NT2/D1 (cell line): ENCODE measurements at places on chromosomes 13 and 19.

- DNase-seq = no peak
Measured at GRCh38 chr19:8612807-8613171, 2.3 kb upstream of the ADAMTS10 start.

DNA sequence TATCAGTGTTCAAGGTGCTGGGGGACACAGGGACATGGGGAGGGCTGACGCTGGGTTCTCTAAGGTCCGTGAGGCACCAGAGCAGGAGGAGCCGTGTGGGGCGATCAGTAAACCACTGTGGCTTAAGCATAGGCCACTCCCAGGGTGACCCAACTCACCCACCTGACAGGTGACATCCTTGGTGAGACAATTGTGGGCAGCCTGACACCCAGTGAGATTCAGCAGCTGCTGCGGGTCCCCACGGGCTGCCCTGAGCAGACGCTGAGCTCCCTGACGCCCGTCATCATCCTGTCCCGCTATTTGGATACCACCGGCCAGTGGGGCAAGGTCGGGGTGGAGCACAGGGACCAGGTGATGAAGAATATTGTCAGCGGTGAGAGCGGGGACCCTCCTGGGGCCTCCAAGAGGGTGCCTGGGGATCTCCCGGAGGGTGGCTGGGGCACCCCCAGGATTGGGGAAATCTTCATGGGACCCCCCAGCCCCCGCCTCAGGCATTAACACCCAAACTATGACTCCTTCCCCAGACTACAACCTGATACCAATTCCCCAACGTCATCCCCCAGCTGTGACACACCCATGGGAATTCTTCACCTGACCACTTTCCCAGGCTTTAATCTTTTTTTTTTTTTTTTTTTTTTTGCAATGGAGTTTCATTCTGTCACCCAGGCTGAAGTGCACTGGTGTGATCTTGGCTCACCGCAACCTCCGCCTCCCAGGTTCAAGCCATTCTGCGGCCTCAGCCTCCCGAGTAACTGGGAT, 33.3 kb upstream of the SHFL start:
- no peak for DNase-seq

DNA sequence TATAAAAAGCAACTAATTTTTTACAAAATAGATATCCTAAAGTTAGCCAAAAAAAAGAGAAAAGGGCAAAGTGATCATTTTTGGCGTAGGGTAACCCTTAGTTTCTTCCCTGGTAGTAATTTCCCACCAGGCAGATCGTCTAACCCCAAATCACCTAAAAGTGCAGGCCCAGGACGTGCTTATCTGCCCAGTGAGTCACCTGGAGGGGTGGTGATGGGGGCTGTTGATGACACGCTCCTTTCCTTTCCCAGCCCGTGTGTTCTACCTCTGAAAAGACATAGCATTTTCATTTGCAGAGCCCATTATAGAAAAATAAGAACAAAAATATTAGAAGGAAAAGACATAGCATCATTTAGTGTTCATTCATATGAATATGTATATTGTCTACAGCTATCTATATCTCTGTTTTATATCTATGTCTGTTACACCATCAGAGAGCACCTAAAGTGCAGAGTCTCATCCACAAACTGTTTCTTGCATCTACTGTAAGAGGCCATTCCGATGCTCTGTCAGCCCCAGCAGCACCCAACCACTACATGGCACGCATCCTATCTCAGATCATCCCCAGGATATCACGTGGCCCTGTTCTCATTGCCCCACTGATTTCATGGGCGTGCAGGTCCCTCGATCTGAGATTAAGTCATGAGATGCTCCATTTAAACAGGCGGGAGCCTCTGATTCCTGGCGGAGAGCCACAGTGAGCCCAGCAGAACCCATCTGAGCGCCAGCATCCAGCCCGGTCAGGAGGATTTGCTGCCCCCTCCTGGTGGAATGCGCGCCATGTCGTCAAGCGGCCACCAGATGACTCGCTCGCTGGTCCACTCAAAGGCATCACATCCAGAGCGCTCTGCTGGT, 8.5 kb upstream of the LILRB3 start:
- no peak for DNase-seq

GRCh38 chr19:14933506-14933905, 7.8 kb upstream of the OR7C2 start:
- no peak for DNase-seq

DNA sequence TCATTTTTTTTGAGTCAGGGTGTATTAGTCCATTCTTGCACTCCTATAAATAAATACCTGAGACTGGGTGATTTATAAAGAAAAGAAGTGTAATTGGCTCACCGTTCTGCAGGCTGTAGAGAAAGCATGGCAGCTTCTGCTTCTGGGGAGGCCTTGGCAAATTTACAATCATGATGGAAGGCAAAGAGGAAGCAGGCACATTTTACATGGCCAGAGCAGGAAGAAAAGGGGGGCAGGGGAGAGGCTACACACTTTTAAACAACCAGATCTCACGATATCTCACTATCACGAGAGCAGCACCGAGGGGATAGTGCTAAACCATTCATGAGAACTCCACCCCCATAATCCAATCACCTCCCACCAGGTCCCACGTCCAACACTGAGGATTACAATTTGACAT, 44.5 kb upstream of the MIR17HG start:
- DNase-seq = no peak

GRCh38 chr13:101447852-101448251, 4.6 kb upstream of the ITGBL1 start:
- no peak for DNase-seq

DNA sequence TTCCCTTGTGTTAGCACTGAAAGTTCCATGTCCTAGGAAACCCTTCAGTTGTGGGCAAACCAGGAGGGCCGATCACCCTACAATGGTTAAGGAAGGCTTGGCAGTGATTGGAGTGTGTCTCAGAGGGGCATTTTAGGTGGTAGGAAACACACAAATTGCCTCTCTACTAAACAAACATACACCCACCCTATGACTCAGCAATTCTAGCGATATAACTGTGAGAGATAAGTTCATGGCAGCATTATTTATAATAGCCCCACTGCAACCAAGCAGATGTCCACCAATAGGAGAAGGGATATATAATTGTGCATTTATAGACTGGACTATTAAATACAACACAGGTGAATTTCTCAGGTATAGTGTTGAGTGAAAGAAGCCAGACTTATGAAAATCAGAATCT, 543.1 kb downstream of the UQCRFS1 start:
- DNase-seq = no peak

DNA sequence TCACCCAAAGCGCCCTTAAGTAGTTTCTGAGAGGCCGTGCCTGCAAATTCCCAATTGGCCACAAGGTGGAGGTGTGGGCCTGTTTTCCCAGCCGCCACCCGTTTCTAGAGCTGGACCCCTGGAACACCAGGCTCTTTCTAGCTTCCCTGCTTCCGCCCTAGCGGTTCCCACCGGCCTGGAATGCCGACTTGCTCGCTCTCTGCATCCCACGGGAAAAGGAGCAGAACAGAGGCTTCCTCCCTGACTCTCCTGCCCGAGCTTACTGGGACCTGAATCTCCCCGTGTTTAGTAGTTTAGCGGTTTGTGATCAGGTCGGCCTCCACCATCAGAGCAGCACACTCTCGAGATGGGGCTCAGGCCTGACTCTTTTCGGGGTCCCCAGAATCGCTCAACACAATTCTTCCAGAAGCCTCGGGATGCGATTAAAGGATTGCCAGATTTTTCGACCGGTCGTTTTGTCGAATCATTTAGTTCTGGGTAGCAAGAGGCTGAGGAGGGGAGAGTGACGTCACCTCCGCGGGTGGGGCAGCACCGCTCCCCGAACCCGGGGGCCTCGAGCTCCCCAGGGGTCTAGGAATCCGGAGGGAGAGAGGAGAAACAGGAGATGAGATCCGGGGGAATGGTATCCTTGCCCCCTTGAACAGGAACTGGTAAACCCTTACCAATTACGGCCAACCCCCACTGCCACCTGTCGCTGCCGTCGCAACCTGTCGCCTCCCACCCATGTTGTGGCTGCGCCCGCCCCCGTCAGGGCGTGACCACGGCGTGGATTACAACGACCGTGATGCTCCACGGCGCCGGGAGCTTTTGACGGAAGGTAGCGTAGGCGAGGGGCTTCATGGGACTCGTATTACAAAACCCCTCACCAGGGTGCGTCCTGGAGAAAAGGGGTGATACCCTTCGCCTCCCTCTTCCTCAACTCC, 8.0 kb downstream of the NAPSA start:
- no peak for DNase-seq

DNA sequence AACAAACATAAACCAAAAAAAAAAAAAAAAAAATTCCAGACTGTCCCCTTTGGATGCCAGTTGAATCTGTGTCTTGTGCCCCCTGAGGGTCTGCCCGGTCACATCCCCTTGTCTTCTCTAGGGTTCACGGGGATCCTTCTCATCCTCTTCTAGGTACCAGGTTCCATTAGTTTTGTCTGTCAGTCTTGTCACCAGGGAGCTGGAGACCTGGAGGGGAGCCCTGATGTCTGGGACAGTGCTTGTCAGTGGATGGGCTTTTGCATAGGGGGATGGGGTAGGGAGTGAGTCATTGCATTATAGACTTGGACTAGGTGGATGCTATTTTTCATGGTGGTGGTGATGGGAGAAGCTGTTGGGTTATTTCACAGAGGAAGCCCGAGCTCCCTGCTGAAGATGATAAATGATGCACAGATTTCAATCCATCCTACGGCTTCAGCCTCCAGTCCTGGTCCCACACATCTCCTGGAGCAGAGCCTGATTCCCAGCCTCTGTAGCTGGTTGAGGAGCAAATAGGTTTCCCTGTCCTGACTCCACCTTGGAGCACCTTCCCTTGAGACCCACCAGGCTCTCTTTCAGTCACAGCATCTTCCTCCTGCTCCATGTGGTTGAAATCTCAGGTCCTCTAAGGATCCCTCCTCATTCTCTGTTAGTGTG, 26.0 kb downstream of the WTIP start:
- DNase-seq = no peak

DNA sequence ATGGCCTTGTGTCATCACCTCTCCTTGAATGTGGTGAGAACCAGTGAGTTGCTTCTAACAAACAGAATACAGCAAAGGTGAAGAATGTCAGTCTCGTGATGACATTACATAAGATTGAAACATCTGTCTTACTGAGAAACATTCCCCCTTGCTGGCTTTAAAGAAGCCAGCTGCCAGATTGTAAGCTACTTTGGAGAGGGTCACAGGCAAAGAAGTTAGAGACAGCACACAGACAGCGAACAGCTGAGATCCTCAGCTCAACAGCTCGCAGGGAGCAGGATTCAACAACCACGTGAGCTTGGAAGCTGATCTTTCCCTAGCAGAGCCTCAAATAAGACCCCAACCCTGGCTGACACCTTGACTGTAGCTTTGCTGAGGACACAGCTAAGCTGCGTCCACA, 367.9 kb downstream of the LIG4 start:
- DNase-seq = no peak

DNA sequence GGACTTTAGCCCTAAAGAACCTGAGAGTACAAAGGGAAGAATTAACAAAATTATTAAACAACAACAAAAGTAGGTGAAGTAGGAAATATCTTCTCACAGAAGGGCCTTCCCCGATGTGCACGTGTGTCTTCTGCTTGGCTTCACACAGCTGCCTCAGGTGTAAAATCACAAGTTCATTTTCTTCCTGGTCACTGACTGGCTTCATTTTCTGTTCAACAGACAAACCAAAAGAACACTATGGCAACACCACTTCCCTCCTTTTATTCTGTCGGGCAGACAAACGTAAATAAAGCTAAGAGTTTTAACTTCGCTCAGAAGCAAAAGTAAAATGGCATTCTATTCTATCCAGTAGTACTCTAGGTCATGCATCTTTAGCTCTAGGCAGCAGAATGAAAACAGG, 140.9 kb downstream of the TBC1D4 start:
- no peak for DNase-seq

DNA sequence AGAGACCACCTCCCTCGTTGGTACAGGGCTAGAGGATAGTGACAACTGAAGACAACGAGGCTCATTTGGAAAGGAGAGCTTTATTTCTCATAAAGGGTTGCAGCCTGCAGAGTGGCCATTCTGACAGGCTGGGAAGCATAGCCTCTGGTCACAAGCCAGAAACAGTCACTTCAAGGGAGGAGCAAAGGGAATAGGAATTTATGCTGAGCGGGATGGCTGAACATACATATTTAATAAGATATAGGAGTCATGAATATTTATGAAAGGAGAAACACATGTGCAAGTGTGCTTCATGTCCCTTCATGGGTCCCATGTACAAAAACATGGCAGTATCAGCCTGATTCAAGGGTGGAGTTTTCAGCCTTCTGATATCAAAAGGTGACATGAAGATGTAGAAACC, 27.1 kb upstream of the URI1 start:
- no peak for DNase-seq

DNA sequence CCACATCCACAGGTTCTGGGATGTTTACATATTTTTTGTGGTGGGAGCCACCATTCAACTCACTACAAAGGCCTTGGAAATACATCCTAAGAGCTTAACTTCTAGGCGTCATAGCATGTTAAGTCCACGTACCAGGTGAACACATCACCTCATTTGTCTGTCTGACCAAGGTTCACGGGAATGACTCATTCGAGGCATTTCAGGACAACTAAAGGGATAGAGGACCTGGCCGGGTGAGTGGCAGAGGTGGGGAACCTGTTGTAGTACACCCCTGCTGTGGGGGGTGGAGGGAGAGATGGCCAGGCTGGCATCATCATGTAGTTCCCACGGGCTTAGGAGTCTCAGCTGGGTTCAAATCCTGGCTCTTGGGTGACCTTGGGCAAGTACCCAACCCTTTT, 51.5 kb downstream of the BICRA start:
- no peak for DNase-seq

GRCh38 chr19:49468199-49468598, 5.8 kb upstream of the FLT3LG start:
- no peak for DNase-seq

GRCh38 chr13:53151336-53152056, 122.9 kb downstream of the OLFM4 start:
- peak; percentile 55 for DNase-seq

- DNase-seq = no peak
Measured at GRCh38 chr13:46392967-46393366, 5.9 kb upstream of the RUBCNL start.

DNA sequence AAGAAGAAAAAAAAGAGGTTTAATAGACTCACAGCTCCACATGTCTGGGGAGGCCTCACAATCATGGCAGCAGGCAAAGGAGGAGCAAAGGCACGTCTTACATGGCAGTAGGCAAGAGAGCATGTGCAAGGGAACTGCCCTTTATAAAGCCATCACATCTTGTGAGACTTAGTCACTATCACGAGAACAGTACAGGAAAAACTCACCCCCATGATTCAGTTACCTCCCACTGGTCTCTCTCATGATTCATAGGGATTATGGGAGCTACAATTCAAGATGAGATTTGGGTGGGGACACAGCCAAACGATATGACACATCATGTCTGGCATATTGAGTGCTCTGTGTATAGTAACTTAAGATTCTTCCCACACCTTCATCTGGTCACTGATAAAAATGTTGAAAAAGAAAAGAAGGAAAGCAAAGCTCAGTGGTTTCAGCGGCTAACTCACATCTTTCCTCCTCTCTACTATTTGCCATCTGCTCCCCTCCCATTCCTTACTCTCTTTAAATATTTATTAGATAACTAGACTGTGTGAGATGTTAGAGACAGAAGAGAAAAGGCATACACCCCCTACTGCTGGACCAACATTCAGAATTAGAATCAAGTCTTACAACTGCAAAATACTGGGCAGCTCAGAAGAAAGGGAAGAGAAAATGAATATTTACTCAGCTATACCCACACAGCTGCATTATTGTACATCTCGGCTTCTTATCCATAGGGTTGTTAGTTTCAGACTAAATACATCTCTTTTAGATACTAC, 60.1 kb upstream of the AKAP11 start:
- DNase-seq = no peak
